ENCODE measurements at places on chromosomes 6 and 20.

DNA sequence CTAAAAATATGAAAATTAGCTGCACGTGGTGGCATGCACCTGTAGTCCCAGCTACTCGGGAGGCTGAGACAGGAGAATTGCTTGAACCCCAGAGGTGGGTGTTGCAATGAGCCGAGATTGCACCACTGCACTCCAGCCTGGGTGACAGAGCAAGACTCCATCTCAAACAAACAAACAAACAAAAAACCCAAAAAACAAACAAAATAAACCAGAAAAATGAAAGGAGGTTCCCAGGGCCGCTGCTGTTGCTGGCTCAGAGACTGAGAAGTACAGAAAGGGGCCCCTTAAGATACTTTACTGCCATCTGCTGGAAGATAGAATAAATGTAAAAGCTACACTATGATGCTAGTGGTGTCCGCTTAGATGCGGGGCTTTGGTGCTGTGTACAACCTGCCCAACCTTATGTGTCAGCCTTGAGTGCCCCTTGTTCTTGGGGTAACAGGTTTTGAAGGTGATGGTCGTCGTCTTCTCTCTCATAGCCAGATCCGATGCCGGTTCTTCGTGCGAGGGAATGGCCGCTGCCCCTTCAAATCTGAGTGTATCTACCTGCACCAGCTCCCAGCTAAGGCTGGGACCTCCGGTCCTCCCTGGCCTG is 2.8 kb upstream of the FANCE start:
- DNase-seq, result no peak

- DNase-seq, result no peak
These were observed 35.5 kb downstream of the SESN1 start for GRCh38 chr6:109059153-109059552.

GRCh38 chr20:60820918-60821317 is 431.1 kb upstream of the CDH4 start:
- DNase-seq, result no peak

- peak; percentile 19 for DNase-seq
These were observed 94.0 kb downstream of the SHLD1 start for GRCh38 chr20:5844063-5844681.

DNA sequence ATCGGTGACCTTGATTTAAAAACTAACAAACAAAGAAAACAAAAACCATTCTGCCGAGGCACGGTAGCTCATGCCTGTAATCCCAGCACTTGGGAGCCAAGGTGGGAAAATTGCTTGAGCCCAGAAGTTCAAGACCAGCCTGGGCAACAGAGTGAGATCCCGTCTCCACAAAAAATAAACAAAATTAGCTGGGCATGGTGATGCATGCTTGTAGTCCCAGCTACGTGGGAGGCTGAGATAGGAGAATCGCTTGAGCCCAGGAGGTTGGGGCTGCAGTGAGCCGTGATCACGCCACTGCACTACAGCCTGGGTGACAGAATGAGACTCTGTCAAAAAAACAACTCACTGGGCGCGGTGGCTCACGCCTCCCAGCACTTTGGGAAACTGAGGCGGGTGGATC is 48.2 kb upstream of the TFAP2A start:
- DNase-seq, result no peak

DNA sequence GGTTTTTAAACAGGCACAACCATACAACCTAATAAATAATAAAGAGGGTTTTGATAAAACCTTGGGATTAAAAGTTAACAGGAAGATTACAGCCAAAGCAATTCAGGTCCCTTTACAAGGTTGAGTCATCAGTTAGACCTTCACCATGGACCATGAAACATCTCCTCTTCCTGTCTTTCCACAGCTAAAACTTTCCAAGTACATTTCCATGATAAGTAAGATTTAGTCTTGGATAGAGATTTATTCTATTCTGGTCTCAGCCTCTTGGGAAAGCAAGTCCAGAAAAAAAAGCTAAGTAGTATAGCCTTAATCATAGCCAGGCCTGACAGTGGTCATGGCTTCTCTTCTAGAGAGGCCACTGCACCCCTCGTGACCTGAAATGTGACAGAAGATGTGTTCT is 2.9 kb upstream of the PRSS35 start:
- DNase-seq, result no peak

- no peak for DNase-seq
These were observed 60.7 kb downstream of the EZR start for GRCh38 chr6:158758451-158758860.

Measured in stimulated activated CD4-positive, alpha-beta T cell treated with anti-CD3 and anti-CD28 coated beads, Interleukin-1b, Interleukin-23, amount 100 ng/mL, for 4 hours (primary cell).